Mesendoderm (in vitro differentiated cells): ENCODE measurements at places on chromosomes 5 and 9.

- peak; percentile 78 for DNase-seq
Observed at GRCh38 chr5:149371296-149371962, 7.7 kb downstream of the IL17B start.

DNA sequence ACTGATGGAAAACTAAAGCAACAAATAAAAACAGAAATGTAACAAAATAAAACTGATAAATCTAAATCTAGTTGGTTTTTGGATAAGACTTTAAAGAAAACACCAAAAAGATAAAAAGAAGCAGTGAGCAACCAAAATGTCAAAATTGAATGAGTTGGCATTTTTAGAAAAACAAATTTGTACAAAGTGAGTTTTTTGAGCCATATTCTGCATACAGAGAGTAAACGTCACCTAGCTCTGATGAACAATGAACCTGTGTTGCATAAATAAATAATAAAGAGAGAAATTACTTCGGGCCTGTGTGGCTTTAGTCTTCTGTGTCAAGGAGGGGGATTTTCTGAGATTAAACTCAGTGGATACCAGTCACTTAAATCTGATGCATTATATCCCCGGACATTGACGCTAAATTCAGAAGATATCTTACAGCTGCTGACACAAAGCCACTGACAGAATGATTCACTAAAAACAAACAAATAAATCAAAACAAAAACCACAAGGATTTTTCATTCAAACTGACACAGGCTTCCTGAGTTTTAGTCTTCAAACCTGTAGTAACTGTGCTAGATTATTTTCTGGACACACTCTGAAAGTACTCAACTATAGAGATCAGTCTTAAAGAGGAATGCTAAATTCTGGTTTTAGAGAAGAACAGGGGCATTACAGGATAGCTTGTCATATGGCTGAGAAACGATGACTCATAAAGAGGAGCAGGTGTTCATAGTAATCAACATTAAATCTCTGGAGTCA, 403.5 kb upstream of the ST8SIA4 start:
- peak; percentile 1 for DNase-seq

DNA sequence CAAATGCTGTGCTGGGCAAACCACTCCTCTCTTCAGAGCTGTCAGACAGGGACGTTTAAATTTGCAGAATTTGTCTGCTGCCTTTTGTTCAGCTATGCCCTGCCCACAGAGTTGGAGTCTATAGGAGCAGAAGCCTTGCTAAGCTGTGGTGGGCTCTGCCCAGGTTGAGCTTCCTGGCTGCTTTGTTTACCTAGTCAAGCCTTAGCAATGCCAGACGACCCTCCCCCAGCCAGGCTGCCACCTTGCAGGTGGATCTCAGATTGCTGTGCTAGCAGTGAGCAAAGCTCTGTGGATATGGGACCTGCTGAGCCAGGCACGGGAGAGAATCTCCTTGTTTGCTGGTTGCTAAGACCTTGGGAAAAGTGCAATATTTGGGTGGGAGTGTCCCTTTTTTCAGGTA, 314.9 kb downstream of the NNT start:
- DNase-seq, result peak; percentile 3

- no peak for DNase-seq
Observed at GRCh38 chr5:55427157-55427556, 107.6 kb downstream of the PLPP1 start.

DNA sequence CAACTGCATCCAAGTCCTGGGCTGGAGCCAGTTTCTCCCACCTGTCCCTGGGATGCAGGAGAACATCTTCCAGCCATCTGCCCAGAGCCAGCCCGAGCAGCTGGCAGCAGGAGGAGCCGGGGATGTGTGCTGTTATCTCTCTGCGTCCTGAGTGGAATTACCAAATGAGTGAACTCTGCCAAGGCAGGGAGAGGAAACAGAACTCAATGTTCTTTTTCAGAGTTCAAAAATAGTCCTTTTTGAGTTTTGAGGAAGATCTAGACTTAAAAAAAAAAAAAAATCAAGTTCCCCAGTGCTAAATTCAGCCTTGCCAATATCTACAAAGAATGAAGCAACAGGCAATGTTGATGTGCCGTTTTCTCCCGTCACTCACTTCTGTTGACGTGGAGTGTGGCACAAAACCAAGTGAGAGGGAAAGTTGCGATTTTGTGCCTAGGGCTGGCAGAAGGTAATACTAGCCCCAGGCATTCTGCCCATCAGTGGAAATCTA, 56.2 kb downstream of the TMOD1 start:
- no peak for DNase-seq

DNA sequence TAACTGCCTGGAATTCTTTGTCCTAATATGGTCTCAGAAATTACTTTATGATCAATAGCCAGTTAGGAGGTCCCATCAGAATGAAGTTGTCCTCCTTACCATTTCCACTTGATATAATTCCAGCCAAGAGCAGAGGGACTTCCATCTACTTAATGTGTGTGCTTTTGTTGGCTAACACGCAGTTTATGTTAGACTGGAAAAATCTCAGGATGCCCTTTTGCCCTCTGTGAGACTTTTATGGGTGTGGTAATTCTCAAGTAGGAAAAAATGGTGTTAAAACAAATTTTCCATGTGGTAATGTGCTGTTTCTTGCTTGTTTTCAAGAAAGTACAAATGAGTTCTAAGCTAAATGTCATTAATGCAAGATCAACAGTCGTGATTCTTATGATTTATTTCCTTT, 327.1 kb downstream of the MTRR start:
- no peak for DNase-seq

- no peak for DNase-seq
Observed at GRCh38 chr9:98564714-98565113, 144.0 kb downstream of the GABBR2 start.

GRCh38 chr9:135666534-135667462, 3.7 kb downstream of the LCN9 start:
- DNase-seq, result no peak

DNA sequence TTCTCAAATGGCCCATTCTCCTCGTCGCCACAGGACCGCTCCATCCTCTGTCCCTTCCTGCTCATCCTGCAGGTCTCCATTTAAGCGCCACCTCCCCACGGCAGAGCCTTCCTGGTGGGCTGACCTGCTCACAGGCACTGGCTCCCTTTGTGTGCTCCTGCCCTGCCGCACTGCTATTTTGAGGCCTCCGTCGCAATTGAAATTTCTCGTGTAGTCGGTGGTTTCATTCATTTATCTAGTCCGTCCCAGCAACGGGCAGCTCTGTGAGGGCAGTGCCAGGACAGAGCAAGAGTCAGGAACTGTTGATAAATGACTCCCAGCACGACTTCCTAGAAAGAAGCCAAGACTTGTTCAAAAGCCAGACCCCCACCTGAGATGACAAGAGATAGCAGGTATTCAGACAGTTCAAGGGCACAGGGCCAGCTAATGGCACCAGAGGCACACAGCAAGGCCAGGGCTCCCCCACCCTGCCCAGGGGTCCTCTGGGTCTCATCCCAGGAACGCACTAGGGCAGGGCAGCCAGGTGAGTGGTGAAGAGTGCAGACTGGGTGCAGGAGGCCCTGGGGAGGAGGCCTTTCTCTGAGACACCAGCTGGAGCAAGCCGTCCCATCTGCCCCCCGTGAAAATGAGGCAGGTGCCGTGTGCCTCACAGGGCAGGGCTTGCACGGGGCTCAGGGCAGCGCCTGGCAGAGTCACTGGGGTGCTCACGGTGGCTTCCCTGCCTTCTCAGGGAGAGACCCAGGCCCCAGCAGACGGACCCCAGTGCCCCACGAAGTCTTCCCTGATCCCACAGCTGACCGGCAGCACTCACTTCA, 36.9 kb downstream of the FAM78A start:
- DNase-seq, result no peak

- peak; percentile 49 for DNase-seq
Observed at GRCh38 chr5:161535762-161536161, 10.8 kb downstream of the GABRB2 start.

- DNase-seq, result peak; percentile 62
Observed at GRCh38 chr5:52989025-52989780, at the start of gene ITGA2. TSS of gene ITGA2 (plus strand) at chr5:52989352. CDS start at chr5:52989469, 117 bp downstream.

- no peak for DNase-seq
Observed at GRCh38 chr9:111034170-111034897, 3.9 kb downstream of the LPAR1 start.

GRCh38 chr9:78188594-78188993, 47.3 kb upstream of the CEP78 start:
- no peak for DNase-seq

DNA sequence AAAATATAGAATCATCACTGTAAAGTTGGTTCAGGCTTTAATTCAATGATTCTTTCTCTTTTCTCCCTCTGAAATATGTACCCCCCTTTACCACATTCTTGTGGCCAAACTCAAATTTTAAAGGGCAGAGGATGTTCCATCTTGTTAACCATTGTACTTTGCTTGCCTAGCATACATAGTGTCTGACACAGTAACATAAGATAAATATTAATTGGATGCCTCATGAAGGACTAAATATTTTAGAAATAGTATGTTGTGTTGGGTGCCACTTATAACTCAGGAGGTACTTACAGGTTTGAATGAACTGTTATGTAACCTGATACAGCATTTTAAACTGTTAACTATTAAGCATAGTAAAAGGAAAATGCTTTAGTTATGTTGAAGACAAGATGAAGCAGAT, 71.5 kb downstream of the NIPBL start:
- DNase-seq, result no peak

DNA sequence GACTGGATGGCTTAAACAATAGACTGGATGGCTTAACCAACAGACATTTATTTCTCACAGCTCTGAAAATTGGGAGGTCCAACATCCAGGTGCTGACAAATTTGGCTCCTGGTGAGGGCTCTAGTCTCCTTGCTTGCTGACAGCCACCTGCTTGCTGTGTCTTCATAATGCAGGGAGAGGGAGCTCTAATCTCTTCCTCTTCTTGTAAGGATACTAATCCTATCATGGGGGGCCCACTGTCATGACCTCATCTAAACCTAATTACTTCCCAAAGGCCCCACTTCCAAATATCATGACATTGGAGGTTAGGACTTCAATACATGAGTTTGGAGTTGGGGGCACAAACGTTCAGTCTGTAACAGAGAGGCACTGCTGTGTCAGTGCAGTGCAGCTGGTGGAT, 26.4 kb downstream of the FOXD1 start:
- peak; percentile 59 for DNase-seq
